ENCODE measurements at places on chromosomes 16 and 17.

- DNase-seq, result no peak
Observed at GRCh38 chr17:5209396-5209795, 17.7 kb upstream of the ZNF594 start.

GRCh38 chr17:58310511-58311428, 17.8 kb downstream of the TSPOAP1 start:
- DNase-seq, result no peak

DNA sequence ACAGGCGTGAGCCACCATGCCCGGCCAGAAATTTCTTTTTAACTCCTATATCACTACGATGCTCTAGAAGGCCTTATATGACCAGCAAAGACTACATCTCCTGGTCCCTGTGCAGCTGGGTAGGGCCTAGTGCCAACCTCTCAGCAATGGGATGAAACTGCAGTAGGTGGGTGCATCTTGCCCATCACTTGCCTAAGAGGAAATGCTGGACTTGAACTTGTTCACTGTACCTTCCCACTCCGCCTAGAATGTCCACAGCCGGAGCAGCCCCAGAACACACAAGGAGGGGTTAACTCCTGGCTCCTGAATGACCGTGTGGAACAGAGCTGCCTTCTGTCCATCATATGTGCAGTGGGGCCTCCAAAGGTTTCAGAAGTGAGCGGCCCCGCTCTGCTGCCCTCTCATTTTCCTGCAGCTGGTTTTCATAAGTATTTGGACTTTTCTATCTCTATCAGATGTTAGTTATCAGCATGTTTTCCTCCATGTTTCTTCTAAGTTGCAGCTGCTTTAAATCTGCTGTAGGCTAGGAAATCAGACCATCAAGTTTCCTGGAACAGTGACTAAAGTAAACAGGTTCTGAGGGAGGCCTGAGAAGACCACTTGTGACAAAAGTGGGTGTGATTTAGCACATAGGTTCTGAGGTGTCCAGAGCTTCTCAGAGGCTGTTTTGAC, 52.5 kb downstream of the WSB1 start:
- DNase-seq, result no peak

DNA sequence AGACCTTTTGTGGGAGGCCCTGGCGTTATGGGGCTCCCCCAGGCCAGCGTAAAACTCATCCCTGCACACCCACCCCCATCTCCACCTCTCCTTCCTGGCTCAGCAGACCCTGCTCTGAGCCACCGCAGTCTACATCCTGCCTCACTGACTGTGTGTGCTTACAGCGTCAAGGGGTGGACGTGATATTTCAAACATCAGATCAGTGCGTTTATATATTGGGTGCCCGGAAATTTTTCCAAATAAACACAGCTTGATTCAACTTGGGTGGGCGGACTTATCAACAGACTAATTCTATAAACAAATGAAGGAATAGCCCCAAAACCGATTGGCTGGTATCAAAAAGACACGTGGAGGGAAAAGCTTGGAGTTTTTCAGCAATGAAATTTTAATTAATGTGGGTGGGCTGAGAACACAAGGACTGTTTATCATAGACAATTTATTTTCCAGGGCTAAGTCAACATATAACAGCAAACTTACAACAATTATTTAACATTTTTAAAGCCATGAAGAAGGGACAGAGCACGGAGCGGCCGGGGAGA, at the start of gene FOXL1:
TSS of gene FOXL1 (plus strand) at position 489 of the 539 bp plus-strand sequence. CDS start 175 bp downstream, outside the sequence.
- no peak for DNase-seq

- DNase-seq, result no peak
Observed at GRCh38 chr17:4942760-4943508, 2.9 kb downstream of the RNF167 start.

DNA sequence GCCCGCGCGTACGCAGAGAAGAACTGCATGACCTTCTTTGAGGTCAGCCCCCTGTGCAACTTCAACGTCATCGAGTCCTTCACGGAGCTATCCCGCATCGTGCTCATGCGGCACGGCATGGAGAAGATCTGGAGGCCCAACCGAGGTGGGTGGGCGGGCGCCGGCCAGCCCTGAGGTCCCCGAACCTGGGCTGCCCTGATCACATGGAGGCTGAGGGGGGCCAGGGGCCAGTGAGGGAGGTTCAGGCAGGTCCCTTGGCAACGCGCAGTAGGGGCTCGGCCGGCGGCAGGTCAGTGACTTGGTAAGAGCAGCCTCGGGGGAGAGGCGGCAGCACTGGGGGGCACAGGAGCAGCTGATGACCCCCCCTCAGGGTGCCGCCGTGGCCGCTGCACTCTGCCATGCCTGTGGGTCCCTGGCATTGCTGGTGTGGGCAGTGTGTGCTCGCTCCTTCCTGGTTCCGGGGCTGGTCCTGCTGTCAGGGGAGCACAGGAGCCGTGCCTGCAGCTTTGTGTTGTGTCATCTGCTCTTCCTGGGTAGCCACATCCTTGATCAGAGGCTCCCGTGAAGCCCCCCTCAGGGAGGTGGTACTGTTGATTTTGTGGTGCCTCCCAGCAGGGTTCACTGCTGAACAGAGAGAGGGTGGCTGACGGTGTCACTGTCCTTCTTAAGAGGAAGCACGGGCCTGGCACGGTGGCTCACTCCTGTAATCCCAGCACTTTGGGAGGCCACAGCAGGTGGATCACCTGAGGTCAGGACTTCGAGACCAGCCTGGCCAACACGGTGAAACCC, 4.6 kb upstream of the WFIKKN1 start:
- no peak for DNase-seq

DNA sequence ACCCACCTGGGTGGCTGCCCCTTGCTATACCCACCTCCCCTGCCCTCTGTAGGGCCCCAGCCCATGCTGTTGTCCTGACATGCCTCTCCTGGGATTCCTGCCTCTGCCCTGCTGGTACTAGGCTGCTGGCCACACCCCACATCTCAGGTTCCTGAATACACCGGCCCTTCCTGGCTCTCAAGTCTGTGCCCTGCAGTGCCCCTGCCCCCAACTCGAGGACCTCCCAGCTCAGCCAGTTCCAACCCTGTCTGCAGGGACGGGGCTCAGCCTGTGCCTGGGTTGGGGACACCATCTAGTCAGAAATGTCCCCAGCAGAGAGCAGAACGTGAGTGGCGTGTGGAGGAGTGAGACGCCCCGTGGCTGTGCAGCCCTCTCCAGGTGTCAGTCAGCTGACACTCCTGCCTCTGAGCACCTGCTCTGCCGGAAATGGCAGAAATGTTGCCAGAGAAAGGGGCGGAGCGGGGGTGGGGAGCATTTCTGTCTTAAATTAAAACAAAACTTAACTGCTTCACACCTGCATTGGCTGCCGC, 28.7 kb downstream of the ACSF3 start:
- peak; percentile 79 for DNase-seq
